ENCODE measurements at places on chromosomes 6 and 20. TPM values are rescaled to one million over a fixed set of nuclear protein-coding genes. Genes with fewer than 3 reads are reported as not detected.

The CALHM4 gene
- total RNA-seq = 0.18 TPM

The DACT2 gene
- total RNA-seq = not detected

The ADGRB3 gene
- total RNA-seq = under 0.01 TPM

The FAM209A gene
- total RNA-seq = not detected

The DEFB124 gene
- not detected for total RNA-seq

The ZC3H12D gene
- total RNA-seq = under 0.01 TPM

The SYCP2 gene
- total RNA-seq = 0.19 TPM

The SLC35B3 gene
- 20.3 TPM for total RNA-seq

The BEND3 gene
- 3.7 TPM for total RNA-seq

The SLC17A2 gene
- total RNA-seq = not detected

The PDYN gene
- not detected for total RNA-seq

The DUSP15 gene
- total RNA-seq = not detected

The GMPR gene
- total RNA-seq = 20.4 TPM

The LTV1 gene
- total RNA-seq = 25.3 TPM

The SLC22A16 gene
- total RNA-seq = not detected

The CPNE1 gene
- 156 TPM for total RNA-seq

The KIF3B gene
- total RNA-seq = 29.3 TPM

The HRH3 gene
- not detected for total RNA-seq

The DEF6 gene
- 0.36 TPM for total RNA-seq

The C6orf52 gene
- not detected for total RNA-seq

The MRAP2 gene
- 4.6 TPM for total RNA-seq

The STX16 gene
- 36.3 TPM for total RNA-seq

The VSX1 gene
- not detected for total RNA-seq

The MYB gene
- 0.09 TPM for total RNA-seq

The STMN3 gene
- total RNA-seq = 2.7 TPM

The MATN4 gene
- total RNA-seq = not detected

The AGER gene
- 0.36 TPM for total RNA-seq

The POM121L2 gene
- not detected for total RNA-seq
